Small intestine (tissue), 16 donors: ENCODE measurements at places on chromosomes 3 and 15. TPM values are rescaled to one million over a fixed set of nuclear protein-coding genes. Genes with fewer than 3 reads are reported as not detected.
A peak's percentile ranks its signal among the peaks of the same experiment; 100 is the strongest.

The SERPINI2 gene
- polyA plus RNA-seq, result 3.5 TPM

The C3orf22 gene
- not detected for polyA plus RNA-seq

The SCAP gene
- 53.9 TPM for polyA plus RNA-seq

The NEK10 gene
- polyA plus RNA-seq, result 0.79 TPM

The ANKRD63 gene
- polyA plus RNA-seq, result 0.04 TPM

The MYNN gene
- polyA plus RNA-seq, result 7.5 TPM

The SLC51A gene
- 28.1 TPM for polyA plus RNA-seq

The DNASE1L3 gene
- polyA plus RNA-seq, result 4.2 TPM

The C3orf18 gene
- polyA plus RNA-seq, result 1.9 TPM

The LRTM1 gene
- polyA plus RNA-seq, result 0.49 TPM

GRCh38 chr3:126782536-126782935 is 78.5 kb downstream of the CHCHD6 start:
- DNase-seq, result peak; percentile 47

DNA sequence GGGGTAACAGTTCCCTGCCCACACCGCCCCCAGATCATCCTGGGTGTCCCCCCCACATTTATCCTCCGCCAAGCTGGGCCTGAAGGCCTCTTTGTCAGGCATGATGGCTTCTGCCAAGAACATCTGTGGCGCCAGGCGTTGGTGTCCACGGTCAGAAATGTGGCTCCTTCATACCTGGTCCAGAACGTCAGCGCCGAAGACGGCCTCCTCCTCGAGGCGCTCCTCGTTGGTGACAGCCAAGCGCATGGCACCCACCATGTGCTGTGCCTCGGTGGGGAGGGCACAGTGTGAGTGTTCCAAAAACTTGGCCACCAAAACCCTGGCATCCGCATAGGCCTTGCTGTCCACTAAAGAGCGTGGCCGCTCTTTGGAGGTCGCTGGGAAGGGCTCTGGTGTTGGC is 146.5 kb downstream of the NSMCE3 start:
- no peak for DNase-seq

DNA sequence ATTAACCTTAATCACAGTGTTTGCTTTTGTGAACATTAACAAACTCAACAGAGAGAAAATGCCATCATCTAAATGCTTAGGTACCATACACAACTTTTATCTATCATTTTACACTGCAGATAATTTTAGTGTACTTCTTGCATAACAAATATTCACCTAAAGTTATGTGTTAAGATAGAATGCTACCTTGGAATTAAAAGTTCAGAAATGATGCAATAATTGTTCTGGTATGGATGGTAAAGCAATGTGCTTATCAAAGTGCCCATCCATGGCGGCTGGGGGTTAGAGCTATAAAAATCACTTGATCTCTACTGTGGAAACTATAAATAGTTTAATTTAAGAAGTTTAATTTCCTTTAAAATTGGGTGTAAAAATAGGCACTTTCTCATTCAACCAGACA is 28.7 kb downstream of the SATB1 start:
- DNase-seq, result no peak

- no peak for DNase-seq
These were observed 424.6 kb upstream of the GBE1 start for GRCh38 chr3:82186017-82186416.

GRCh38 chr15:39553947-39554693 is 26.8 kb upstream of the THBS1 start:
- no peak for DNase-seq

DNA sequence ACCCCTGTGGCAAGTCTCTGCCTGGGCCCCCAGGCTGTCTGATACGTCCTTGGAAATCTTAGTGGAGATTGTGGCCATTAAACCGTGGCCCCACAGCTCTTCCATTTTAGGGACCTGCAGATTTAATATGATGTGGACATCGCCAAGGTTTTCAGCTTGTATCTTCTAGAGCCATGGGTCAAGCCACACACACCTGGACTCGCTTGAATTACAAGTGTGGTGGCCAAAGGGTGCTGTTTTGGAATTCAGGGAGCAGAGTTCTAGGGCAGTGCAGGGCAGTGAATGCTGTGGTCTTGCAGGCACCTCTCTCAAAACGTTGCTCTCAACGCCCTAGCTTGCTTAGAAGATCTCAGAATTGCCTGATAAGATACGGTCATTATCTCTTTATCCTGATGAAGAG is 211.2 kb downstream of the ROBO2 start:
- DNase-seq, result no peak

DNA sequence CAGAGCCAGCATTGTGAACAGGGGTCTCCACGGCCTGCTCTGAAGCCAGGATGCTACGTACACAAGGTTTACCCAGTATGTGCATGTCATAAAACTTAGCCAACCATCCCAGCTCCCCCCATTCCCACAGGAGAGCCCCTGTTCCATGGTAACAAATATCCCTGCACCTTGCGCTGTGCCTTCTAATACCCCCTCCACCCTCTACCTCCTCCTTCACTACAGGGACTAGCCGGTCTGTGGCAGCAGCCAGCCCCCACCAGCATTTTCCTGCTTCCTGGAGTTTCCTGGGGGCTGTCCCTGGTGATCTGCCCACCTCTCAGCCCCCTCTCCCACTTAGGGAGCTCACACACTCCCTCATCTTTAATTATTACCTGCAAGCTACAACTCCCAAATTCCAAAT is 20.4 kb downstream of the ACSBG1 start:
- DNase-seq, result no peak

DNA sequence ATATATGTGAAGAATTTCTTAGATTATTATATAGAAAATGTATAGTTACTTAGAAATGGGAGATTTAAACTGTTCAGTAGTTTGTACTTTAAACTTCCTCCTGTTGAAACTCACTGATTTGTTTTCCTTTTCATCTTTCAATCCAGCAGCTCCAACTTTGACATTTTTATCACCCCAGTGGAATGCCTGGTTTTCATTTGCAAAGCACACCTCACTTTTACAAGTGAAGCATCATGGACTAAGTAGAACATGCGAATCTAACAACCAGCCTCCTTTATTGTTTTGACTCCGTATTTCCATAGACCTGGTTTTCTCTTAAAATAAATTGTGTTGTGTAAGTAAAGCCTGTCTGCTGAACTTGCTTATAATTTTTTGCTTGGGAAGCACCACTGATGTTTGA is 97.8 kb upstream of the ROBO2 start:
- DNase-seq, result peak; percentile 51

DNA sequence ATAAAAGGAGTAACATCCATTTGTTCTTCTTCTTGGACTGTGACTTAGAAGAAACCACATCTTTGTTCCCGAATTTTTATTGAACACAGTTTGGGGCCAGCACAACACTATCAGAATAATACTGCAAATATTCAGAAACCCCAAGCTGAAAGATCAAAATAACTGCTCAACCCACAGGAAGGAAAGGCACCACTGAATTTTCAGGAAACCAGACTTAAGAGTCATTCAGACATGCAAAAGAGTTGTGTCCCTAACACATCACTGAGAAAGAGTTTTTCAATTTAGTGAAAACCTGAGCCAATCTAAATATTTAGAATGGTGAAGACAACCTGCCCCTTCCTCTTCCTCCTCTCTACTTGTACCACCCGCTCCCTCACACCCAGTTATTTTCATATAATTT is 295.0 kb upstream of the RORA start:
- no peak for DNase-seq

DNA sequence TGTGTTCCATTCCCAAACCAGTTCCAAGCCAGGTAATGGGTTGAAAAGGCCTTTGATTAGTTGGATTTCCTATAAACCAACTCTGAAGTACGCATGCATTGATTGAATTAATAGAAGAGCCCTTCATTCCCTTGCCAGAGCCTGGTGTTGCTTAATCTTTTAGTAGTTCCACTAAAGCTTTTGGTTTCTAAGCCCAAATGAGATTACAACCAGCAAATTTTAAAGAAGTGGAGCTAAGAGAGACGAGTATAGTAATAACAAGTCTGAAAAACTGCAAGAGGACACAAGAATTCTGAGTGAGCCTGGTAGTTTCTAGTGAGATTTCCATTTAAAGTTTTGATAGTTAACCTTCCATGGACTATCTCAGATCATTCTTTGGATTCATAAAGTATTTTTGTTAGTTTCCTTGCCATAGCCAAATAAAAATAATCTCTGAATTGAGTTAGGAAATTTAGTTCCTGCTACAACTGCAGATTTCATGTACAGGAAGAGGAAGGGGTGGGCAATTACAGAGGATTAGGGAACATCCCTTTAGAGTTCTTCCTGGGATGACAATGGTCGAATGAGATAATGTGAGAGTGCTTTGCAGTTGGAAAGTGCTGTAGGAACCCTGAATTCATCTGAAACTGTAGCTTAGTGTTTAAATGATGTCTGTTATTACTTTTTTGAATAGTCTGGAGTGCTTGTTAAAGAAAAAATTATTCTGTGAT is 136.8 kb downstream of the FNDC3B start:
- no peak for DNase-seq

GRCh38 chr3:38916706-38917105 is 100.7 kb upstream of the SCN10A start:
- DNase-seq, result no peak

- DNase-seq, result no peak
These were observed 124.4 kb downstream of the PDZRN3 start for GRCh38 chr3:73500321-73500720.

- DNase-seq, result no peak
These were observed 832.0 kb downstream of the OTOL1 start for GRCh38 chr3:162328649-162329048.

GRCh38 chr3:178291574-178292370 is 244.5 kb upstream of the KCNMB2 start:
- DNase-seq, result no peak

GRCh38 chr3:59121346-59122144 is 71.7 kb upstream of the CFAP20DC start:
- no peak for DNase-seq

GRCh38 chr15:85094685-85095084 is 113.0 kb downstream of the PDE8A start:
- peak; percentile 36 for DNase-seq

GRCh38 chr3:52442409-52443267 is 2.3 kb downstream of the SEMA3G start:
- no peak for DNase-seq

- DNase-seq, result no peak
These were observed 185.0 kb upstream of the ANKRD28 start for GRCh38 chr3:15982667-15983196.

- no peak for DNase-seq
These were observed 19.9 kb downstream of the UBR1 start for GRCh38 chr15:43085921-43086320.

DNA sequence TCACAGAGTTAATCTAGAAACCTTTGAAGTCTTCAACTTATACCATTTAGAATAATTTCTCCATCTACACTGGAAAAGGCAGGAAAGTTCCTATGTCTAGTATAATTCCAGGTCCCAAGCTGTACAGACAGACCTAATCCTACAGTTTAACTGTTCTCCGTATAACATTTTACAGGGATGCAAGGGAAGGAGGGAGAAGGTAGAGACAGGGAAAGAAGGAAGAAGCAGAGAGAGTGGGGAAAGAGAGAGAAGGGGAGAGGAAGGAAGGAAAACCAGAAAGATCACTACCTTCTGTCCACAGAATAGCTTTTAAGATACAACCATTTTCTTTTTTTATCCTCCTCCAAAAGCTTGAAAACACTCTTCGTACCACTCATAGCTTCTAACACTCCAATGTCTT is 185.8 kb downstream of the FOXP1 start:
- no peak for DNase-seq

GRCh38 chr3:186046838-186047237 is 62.1 kb downstream of the ETV5 start:
- DNase-seq, result no peak

- DNase-seq, result no peak
These were observed 275.2 kb upstream of the CBLB start for GRCh38 chr3:106144030-106144429.

DNA sequence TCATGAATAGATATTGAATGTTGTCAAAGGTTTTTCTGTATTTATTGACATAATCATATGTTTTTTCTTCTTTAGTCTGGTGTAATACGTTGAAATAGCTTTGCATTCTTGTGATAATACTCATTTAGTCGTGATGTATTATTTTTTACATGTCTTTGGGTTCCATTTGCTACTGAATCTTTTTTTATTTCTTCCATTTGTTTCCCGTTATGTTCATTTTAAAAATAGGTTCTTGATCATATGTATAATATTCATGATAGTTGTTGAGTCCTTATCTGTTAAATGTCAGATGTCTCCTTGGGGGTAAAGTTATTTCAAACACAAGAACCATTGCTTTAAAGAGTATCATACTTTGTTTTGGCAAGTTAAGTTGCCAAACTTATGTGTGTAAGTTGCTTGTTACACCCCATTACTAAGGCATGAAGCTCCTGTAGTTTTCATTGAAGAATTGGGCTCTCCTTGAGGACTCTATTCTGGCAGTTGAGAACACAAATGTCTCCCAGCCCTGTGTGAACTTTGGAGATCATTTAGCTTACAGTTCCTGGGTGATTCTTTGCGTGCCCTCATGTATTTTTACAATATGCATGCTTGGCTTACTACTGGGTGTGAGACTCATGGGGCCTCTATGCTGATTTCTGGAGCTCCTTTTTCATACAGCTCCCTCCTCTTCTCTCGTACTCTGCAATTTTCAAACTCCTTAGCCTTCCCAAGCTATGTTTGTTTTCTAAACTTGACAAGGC is 8.3 kb downstream of the AKAP13 start:
- DNase-seq, result no peak

GRCh38 chr3:89867286-89867685 is 759.9 kb downstream of the EPHA3 start:
- no peak for DNase-seq
